Stimulated activated CD4-positive, alpha-beta T cell treated with anti-CD3 and anti-CD28 coated beads, Interleukin-15, amount 100 ng/mL, for 1 hour (primary cell): ENCODE measurements at places on chromosomes 11 and 22.

GRCh38 chr11:74929431-74930363 lies 19.2 kb downstream of the XRRA1 start:
- DNase-seq, result peak; percentile 8

- no peak for DNase-seq
Observed at GRCh38 chr22:19914201-19914943, 27.2 kb upstream of the COMT start.

GRCh38 chr11:122313581-122313980 lies 197.6 kb upstream of the BLID start:
- no peak for DNase-seq

DNA sequence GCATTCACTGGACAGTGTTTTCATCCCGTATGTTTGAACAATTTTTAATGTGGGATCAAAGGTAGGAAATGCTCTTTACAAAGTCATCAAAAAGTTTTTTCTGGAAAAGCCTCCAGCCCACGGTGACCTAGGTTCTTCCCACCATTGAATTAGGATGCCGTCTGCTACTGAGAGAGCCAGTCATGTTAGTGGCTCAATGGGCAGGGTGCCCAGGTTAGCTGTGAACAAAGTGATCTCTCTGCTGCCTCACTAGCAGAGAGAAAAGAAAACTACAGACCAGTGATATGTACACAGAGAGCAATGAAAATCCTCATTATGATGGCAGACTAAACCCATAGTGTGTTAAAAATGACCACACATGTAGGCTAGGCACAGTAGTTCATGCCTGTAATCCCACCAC lies 32.4 kb downstream of the KCNQ1 start:
- DNase-seq, result no peak

- DNase-seq, result no peak
Observed at GRCh38 chr11:117222991-117223740, 8.7 kb downstream of the PCSK7 start.

DNA sequence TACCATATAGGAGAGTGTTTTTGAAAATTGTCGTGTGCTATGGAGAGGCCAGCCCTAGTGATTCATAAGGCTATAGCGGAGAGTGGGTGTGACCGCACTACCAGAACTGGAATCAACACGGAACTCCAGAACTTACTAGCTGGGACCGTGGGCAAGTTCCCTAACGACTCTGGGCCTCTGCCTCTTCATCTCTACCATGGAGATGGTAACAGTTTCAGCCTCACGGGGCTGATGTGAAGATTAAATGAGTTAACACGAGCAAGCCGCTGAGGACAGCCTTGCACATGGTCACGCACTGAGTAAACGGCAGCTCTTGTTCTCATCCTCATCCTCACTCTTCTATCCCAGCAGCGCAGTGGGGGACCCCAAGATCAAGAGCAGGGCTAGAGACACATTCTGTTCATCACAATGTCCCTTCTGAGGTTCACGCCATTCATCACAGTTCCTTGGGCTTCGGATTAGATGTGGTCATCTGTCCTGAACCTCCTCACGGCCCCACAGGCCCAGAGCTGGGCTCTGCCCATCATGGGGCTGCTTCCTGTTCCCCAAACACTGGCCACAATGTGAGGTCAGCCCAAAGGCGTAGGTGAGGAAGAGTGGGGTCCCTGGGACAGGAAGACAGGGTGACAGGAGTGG lies 47.2 kb upstream of the CD5 start:
- no peak for DNase-seq

DNA sequence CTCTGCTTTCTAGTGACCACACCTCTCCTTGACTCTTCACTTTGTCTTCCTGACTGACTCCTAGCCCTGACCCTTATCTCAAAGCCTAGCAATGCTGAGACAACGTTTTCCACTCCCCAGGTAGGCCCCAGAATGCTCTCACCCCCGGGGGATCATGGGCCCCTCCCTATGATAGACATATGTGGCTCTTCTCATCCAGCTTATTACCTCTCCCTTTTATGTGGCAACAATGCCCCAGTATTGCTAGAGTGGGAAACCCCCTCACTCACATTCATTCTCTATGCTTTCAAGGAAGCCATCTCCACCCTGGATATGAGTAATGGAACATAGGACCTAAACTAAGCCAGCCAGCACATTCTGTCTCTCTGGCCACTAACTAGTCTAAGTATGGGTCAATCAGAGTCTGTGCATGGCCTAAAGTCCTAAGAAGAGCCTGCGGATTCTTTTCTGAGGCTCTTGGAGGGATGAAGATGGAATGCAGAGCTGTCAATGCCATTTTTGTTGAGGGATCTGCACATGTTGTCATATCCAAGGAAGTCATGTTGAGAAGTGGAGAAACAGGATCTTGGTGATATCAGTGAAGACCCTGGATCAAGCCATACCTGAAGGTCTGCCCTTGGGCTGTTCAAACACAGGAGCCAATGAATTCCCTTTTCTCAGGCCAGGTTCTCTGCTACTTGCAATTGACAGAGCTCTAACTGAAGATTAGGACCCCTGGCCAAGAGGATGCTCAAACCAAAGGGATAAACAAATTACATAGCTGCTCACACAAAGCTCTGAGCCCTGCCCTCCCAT lies 79.8 kb upstream of the GRK3 start:
- no peak for DNase-seq
